GM04504 (cell line): ENCODE measurements at places on chromosomes 12 and 14.

GRCh38 chr14:102078831-102079699 lies 7.8 kb downstream of the HSP90AA1 start:
- DNase-seq, result no peak

- DNase-seq, result no peak
Observed at GRCh38 chr14:60760644-60761364, 26.2 kb downstream of the MNAT1 start.

- no peak for DNase-seq
Observed at GRCh38 chr12:68739891-68740290, 6.1 kb upstream of the SLC35E3 start.

DNA sequence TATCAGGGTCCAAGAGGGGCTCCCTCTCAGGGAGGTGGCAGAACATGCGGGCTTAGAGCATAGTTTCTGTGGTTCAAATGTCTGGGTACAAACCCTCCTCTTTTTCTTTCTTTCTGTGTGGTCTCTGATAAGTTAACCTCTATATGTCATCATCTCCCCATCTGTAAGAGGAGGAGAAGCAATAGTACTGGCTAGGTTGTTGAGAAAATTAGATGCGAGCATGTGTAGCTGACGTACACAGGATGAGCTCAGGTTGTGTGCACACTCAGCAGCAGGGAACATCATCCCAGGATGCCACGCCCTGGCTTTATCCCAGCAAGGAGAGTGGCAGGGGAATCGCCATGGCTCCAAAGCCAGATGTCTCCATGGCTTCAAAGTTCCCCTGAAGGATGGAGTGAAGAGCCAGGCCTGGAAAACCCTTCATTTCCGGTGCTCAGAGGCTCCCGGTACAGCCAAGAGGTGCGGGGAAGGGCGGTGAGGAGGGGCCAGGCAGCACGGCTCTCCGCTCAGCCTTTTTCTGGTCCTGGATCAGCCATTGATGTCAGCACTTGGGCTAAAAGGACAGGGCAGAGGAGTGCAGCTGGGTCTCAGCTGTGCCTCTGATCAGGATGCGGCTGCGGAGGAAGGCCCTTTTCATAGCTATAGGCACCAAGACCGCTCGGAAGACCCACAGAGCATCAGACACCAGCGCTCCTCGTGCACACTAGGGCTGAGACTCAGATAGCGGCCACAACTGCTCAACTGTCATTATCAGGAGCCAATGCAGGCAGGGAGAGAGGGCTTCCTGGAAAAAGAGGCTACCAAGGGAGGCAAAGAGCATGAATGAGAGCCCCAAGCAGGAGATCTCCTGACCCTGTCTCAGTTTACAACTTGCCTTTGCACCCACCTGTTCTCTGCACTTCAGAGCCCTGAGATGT lies 41.5 kb downstream of the ARL6IP4 start:
- no peak for DNase-seq

GRCh38 chr12:64236549-64236948 lies 14.5 kb upstream of the KICS2 start:
- no peak for DNase-seq

DNA sequence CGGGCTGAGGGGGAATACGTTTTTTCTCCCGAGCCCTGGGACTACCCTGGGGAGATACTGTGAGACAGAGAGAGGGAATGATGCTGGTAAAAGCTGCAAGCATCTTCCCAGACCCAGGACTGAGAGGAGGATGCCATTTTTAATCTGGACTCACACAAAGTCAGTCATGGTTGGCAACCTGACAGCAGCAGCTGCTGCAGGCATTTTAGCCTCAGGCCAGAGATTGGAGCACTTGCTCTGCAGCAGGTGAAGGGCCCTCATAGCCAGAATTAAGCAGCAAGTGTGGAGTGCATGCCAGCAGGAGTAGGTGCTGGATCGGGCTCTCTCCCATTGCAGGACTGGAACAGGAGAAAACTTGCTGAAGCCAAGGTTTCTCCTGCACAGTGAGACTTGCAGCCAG lies 361.1 kb upstream of the CLEC14A start:
- no peak for DNase-seq

GRCh38 chr14:21525571-21525961 lies 580 bp downstream of the SALL2 start:
- DNase-seq, result no peak

DNA sequence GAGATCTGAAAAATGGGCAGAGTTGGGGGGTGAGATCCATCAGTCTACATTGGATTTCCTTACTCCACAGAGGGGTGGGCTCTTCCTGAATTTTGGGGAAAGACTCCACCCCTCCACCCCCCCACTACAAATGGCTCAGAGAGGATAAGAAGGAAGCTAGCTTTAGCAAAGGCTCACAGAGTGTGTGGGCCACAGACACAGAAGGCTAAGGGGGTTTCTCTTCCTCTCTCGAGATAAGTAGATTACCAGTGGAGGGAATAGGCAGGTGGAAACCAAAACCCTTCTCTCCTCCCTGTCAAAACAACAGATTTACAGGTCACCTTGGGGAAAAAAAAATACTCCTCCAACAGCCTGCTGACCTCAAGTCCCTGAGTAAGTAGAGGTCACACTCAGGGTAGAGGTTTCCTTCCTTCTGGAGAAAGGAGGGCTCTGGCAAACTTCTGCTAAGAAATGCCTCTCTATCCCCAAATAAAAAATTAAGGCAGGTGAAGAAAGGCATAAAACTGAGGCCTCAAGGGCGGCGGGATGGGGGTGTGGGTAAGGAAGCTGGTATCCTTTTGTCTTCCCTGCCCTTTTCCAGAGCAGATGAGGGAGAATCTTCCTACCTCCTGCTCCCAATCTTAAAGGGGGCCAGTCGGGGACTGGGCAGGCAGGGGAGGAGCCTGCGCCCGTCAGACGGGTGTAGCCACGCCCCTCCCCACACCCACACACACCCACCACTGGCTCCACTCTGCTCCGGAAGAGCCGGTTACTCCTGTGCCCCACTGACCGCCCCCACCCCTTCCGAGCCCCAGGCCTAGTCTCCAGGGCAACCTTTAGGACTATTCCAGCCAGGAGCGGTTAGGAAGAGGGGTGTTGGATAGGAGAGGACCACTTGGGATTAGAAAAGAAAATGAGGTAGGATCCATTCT lies 1.9 kb upstream of the BAZ2A start:
- no peak for DNase-seq

- no peak for DNase-seq
Observed at GRCh38 chr12:31246470-31246850, 79.5 kb downstream of the SINHCAF start.

DNA sequence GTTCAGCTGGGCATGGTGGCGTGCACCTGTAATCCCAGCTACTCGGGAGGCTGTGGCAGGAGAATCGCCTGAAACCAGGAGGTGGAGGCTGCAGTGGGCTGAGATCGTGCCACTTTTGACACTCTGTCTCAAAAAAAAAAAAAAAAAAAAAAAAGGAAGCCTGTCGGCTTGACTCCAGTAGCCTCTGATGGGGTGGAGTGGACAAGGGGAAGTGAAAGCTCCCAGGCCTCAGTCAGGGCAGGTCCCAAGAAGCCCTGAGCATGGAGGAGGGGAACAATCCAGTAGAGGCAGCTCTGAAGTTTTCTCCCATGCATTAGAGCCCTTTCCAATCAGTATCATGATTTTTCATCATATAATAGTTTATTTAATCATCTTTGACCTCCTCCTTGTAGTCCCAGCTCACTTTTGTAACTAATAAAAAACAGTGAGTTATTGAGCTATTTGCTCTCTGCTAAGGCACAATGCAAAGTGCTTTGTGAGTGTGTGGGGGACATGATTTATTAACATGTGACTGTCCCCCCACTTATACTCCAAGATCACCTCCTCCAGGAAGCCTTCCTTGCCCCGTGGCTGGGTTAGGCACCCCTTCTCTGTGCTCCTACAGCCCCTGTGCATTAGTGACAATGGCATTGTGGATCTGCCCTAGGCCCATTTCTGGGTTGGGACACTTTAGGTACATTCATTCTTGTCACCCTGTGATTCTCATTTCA lies 4.7 kb upstream of the SSH1 start:
- DNase-seq, result no peak

DNA sequence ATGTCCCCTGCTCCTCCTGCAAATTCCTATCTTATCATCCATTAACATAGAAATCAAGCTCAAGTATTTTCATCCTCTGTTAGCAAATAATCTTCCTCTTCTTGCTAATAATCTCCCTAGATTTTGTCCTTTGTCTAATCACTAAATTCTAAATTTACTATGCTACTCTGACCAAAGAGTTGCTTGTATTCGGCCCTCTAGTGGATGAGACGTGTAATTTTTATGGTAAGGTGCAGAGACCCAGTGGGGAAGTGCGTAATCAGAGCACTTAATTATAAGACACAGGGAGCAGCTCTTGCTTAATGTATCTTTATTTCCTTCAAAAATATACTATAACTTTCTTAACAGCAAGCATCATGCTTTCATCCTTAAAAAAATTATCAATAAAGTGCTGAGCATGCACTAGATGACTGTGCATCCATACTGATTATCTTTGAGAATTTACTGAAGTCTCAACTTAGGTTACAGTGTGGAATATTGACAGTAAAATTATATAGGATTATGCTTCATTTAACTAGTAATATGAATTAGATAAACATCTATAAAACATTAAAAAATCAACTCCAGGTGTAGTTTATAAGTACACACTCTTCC lies 212.6 kb downstream of the SLC16A7 start:
- DNase-seq, result no peak

GRCh38 chr14:66008631-66009030 lies 477.5 kb upstream of the CCDC196 start:
- DNase-seq, result no peak

DNA sequence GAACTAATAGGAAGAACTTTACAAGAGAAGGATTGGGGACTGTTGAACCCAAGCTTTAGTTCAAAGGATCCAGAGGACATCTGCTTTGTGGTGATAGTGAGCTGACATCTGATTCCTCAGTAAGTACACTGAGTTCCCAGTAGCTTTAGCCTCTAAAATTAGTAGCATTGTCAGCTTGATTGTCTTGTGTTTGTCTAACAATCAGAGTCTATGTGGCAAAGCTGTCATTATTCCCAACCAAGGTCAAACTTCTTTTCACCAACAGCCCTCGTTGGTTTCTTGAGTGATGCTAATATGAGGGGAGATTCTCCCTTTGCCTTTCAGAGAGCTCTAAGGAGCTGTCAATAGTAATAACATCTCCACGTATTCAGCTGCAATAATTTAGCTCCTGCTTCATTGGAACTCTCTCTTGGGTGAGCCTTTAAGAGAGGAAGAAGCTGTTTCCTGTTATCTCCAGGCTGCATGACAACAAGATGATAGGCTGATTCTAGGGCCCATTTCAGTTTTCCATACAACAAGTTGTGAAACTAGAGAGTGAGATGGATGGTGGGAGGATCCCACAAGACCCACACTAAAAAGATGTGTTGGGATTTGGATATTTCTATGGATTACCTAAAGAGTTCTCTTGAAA lies 46.7 kb downstream of the TGFB3 start:
- no peak for DNase-seq

DNA sequence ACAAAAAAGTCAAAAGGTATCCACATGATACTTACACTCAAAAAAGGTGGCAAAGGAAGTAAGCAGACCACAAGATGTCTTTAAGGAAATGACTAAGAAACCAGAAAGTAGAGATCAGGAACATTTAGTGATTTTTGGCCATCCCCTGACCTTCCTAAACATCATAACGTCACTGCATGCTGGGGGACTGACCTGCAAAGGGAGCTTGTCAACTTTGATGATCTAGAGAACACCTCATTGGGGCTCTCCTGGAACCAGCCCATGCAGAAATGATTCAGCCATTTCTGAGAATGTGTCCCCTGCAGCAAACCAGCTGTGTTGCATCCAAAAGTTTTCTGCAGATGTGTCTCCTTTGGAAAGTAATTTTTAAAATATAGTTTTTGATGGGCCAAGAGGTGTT lies 152.2 kb upstream of the RASSF8 start:
- DNase-seq, result no peak

GRCh38 chr12:11727133-11727664 lies 77.7 kb downstream of the ETV6 start:
- DNase-seq, result no peak

GRCh38 chr12:16347391-16348298 lies at the start of gene MGST1:
MGST1 (plus strand) TSS chr12:16347645; CDS start chr12:16354253, 6,608 bp downstream.
- DNase-seq, result no peak

GRCh38 chr14:88870777-88871176 lies 46.3 kb downstream of the TTC8 start:
- no peak for DNase-seq

GRCh38 chr12:123389560-123390351 lies 5.8 kb downstream of the KMT5A start:
- DNase-seq, result no peak

GRCh38 chr12:25992026-25992782 lies 33.7 kb downstream of the RASSF8 start:
- DNase-seq, result no peak

- DNase-seq, result no peak
Observed at GRCh38 chr12:53948650-53949593, 5.8 kb upstream of the HOXC12 start.

DNA sequence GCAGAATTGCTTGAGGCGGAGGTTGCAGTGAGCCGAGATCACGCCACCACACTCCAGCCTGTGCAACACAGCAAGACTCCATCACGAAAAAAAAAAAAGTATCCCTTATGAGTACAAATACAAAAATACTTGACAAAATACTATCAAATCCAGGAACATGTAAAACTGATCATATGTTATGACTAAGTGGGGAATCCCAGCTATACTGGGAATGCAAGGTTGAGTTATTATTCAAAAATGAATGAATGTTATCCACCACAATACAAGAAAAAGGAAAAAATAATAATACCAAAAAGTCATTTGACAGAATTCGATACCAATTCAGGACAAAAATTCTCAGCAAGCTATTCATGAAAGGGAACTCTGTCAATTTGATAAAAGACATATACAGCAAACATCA lies 32.6 kb downstream of the MOK start:
- no peak for DNase-seq

GRCh38 chr12:22657538-22657937 lies 32.6 kb downstream of the ETNK1 start:
- DNase-seq, result no peak

GRCh38 chr12:77315407-77315806 lies 250.0 kb upstream of the E2F7 start:
- DNase-seq, result no peak

DNA sequence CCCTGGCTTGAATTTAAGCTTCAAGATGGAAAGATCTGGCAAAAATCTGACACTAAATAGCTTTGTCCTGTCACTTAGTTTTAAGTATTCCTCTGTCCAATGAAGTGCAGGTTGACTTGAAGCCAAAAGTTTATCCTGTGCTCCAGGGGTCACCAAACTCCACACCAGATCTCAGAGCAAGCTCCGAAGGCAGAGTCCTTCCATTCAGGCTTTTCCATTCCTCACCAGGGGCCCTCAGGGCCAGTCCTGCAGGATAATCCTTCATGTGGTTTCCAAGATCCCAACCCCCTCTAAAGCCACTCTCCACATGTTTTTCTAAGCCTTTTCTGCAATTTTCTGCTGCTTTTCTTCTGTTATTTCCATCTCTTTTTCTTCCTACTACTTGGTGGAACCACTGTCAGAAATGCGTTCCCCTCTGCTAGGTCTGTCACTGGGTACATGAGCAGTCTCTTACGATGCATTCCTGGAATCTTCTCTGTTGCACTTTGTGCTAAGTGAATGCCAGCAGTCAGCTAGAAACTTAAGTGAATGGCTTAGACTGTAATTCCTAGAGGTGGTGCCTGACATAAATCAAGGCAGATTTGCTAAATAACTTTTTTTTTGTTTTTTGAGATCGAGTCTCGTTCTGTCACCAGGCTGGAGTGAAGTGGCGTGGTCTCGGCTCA lies 251.4 kb downstream of the MSRB3 start:
- no peak for DNase-seq

GRCh38 chr14:99236386-99237138 lies 35.4 kb downstream of the BCL11B start:
- no peak for DNase-seq

GRCh38 chr12:2654311-2654710 lies 140.5 kb upstream of the FKBP4 start:
- no peak for DNase-seq
